ENCODE measurements at places on chromosomes 2 and 18.

DNA sequence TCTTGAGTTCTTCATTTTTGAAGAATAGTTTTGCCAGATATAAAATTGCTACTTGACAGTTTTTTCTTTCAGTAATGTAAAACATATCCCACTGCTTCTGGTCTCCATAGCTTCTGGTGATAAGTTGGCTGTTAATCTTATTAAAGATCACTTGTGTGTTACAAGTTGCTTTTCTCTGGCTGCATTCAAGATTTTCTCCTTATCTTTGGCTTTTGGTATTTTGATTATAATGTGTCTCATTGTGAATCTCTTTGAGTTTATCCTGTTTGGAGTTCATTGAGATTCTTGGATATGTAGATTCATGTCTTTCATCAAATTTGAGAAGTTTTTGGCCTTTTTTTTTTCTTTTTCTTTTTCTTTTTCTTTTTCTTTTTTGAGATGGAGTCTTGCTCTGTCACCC lies 20.2 kb upstream of the ADNP2 start:
- no peak for DNase-seq

DNA sequence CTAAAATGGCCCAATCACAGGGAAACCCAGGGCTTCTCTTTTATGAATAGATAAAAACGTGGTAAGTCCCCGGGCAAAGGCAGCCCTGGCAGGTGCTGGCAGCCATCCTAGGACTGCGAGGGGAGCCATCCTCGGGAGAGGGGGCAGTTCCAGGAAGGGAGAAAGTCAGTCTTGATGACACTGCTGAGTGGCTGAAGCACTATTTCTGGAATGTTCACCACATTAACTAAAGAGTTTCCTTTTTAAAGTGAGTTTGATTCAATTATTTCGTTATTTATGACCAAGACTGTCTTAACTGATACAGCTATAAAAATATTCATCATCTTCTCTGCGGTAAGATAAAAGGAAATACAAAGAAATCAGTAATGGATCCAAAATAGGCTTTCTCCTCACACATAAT lies 20.4 kb downstream of the TTR start:
- no peak for DNase-seq

GRCh38 chr18:12861637-12862036 lies 22.4 kb downstream of the PTPN2 start:
- DNase-seq, result no peak

DNA sequence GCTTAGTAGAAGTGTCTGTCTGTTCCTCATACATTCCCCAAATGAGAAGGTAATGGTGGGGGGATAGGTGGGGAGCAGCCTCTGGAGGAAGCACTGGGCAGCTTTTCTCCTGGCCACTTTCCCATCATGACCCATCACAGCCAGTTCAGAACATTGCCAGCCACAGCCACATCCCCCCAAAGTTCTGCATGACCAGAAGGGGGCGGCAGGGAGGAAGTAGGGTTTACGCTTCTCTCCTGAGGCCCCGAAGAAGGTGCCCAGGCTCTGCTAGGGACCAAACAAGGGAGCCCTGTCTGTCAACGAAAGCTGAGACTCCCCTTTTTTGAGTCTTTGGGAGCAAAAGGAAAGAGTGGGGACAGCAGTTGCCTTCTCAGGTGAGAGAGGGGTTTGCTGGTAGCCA lies 7.7 kb downstream of the IGFBP5 start:
- no peak for DNase-seq

- no peak for DNase-seq
Observed at GRCh38 chr2:75324141-75324540, 124.8 kb upstream of the TACR1 start.

DNA sequence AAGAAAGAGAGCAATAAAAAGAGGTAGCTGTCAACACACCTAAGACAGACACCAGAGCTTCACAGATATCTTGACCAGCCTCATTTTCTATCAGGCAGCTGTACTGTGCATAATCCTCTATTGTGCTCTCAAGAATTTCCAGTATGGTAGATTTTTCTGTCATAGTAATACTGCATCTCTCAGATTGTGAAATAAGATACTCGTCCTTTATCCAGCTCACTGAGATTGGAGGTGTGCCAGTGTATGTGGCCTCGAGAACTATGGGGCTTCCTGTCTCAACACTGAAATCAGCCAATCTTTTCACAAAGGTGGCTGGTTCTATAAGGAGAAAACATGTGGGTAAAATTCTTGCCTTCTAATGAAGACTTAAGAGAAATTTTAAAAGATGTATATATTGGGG lies 88.9 kb downstream of the TTN start:
- no peak for DNase-seq

GRCh38 chr18:59927246-59927825 lies 27.5 kb downstream of the PMAIP1 start:
- no peak for DNase-seq

- DNase-seq, result peak; percentile 12
Observed at GRCh38 chr2:152716805-152717227, 445 bp downstream of the PRPF40A start.

Data from T-helper 2 cell (primary cell).